Activated CD4-positive, alpha-beta memory T cell treated with anti-CD3 and anti-CD28 coated beads, Interleukin-2, amount 10 ng/mL, durations not matched to agents 7 days and 5 days (primary cell): ENCODE measurements at places on chromosomes 7 and 10. TPM values are rescaled to one million over a fixed set of nuclear protein-coding genes. Genes with fewer than 3 reads are reported as not detected.

DNA sequence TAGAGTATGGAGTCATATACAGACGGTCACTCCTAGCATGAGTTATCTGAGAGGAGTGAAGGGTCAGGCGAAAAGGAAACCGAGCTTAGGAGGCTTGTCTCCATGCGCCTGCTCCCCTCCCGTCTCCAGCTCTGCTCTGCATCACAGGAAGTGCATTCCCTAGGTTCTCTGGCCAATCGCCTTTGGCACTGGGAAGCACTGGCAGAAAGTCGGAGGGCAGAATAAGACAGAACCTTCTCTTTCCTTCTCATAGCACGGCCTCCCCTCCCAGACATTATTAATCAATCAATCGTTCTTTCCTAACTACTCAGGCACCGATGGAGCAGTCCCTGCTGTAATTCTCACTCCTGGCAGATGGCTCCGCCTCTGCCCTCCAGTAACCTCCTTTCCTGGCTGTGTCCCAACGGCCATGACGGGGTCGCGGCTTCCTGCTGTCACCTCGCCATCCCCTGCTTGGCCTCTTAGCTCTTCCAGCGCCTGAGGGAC is 177.1 kb downstream of the FRMD4A start:
- DNase-seq, result no peak
- peaks cover 9% of the 10 kb centered on the region for H3K27me3 ChIP-seq
- H3K27ac ChIP-seq, result no peak overlapping the region
- H3K36me3 ChIP-seq, result no peaks in the 10 kb centered on the region
- no peaks in the 10 kb centered on the region for H3K4me1 ChIP-seq
- H3K4me3 ChIP-seq, result no peak overlapping the region

Gene STOX1
- 0.60 TPM for total RNA-seq

Gene DOCK1
- 0.13 TPM for total RNA-seq

DNA sequence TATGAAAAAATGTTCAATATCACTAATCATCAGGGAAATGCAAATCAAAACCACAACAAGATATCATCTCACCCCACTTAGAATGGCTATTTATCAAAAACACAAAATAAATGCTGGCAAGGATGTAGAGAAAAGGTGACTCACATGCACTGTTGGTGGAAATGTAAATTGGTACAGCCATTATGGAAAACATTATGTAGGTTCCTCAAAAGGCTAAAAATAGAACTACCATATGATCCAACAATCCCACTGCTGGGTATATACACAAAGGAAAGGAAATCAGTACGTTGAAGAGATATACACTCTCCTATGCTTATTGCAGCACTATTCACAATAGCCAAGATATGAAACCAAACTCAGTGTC is 50.2 kb downstream of the CDK1 start:
- H3K4me3 ChIP-seq, result no peak overlapping the region
- no peaks in the 10 kb centered on the region for H3K36me3 ChIP-seq
- H3K27ac ChIP-seq, result no peak overlapping the region

Gene ZNF804B
- total RNA-seq, result not detected

Gene PNLIP
- total RNA-seq, result not detected

Gene LZTS2
- total RNA-seq, result 18.5 TPM

GRCh38 chr10:128709686-128710085 is 583.5 kb upstream of the MKI67 start:
- DNase-seq, result no peak
- no peaks in the 10 kb centered on the region for H3K4me1 ChIP-seq
- no peak overlapping the region for H3K4me3 ChIP-seq
- no peak overlapping the region for H3K27ac ChIP-seq

GRCh38 chr7:32564542-32564941 is 69.3 kb downstream of the AVL9 start:
- peaks cover 34% of the 10 kb centered on the region for H3K36me3 ChIP-seq
- DNase-seq, result no peak
- H3K27me3 ChIP-seq, result no peaks in the 10 kb centered on the region
- H3K4me3 ChIP-seq, result no peak overlapping the region

Gene TAS2R3
- total RNA-seq, result 0.73 TPM

- H3K4me1 ChIP-seq, result no peaks in the 10 kb centered on the region
- H3K27ac ChIP-seq, result no peak overlapping the region
- no peak overlapping the region for H3K4me3 ChIP-seq
- no peak for DNase-seq
- no peaks in the 10 kb centered on the region for H3K27me3 ChIP-seq
Measured at GRCh38 chr10:129394518-129395328, 72.3 kb upstream of the MGMT start.

Gene PLEKHS1
- not detected for total RNA-seq

DNA sequence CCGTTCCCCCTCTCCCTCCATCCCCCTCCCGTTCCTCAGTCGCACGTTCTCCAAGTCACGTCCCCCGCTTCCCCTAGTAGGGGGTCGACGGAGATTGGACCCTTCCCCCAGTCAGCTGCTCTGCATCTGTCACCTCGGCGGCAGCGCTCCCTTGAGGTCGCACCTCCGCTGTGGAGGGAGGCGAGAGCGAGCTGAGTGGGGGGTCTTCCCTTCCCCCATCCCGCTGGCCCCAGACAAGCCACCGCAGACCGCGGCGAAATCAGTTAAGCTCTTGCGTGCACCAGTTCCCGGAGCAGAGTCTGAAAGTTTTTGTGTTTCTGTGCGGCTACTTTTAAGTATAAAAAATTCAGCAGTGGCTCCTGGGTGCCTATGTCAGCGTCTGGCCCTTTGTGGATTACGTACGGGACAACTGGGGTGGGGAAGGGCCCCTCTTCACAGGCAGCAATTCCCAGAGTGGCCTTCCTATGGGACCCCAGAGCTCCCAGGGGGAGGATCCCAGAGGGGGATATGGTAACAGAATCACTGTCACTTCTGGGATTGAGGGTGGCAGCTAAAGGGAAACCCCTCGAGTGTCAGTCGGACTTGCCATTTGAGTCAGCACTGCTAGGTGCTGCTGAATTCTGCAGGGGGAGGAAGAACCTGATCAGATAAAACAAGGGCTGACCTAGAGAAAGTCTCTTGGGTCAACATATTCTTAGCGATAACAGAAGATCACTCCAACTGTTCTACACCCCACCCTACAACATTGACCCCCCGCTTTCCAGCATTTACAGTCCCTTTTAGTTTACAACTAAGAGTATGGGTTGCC is 12.5 kb upstream of the DDIT4 start:
- DNase-seq, result peak; percentile 82
- peak overlapping the region; percentile 79 for H3K4me3 ChIP-seq
- no peaks in the 10 kb centered on the region for H3K36me3 ChIP-seq
- no peaks in the 10 kb centered on the region for H3K27me3 ChIP-seq
- H3K27ac ChIP-seq, result peak overlapping the region; percentile 98

DNA sequence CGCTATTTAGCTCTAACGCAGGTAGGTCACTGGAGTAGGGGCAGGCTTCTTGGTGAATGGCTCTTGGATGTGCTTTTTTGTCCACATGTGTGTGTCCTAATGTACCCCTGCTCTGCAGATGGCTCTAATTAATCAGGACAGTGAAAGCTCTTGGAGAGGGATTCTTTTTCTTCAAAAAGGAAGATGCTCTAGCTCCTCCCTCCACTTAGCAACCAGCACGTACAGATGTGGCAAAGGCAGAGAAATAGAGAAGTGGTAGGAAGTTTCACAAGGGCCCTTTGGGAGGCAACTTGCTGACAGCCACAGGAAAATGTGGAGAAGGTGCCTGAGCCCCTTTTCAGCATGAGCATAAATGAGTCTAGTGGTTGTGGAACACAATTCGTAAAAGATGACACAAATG is 221.7 kb downstream of the PLXNA4 start:
- no peaks in the 10 kb centered on the region for H3K4me1 ChIP-seq
- H3K27me3 ChIP-seq, result peaks cover 26% of the 10 kb centered on the region
- H3K27ac ChIP-seq, result no peak overlapping the region
- no peak overlapping the region for H3K4me3 ChIP-seq
- H3K36me3 ChIP-seq, result no peaks in the 10 kb centered on the region
- DNase-seq, result no peak

Gene NEUROG3
- not detected for total RNA-seq

Gene SOSTDC1
- total RNA-seq, result not detected

DNA sequence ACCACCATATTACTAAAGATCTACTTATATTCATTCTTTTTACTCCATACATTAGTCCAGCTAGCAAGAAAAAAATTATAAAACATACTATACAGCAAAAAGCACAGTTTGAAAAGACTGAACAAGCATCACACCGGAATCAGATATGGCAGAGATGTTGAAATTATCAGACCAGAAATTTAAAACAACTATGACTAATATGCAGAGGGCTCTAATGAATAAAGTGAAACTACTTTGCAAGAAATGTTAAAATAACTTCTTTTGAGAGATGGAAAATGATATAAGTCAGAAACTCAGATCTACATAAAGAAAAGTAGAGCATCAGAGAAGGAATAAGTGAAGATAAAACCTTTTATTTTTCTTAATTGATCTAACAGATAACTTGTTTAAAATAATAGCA is 50.9 kb downstream of the SGCE start:
- H3K4me3 ChIP-seq, result no peak overlapping the region
- no peaks in the 10 kb centered on the region for H3K36me3 ChIP-seq
- no peaks in the 10 kb centered on the region for H3K4me1 ChIP-seq
- no peak overlapping the region for H3K27ac ChIP-seq
- DNase-seq, result no peak
- peaks cover 5% of the 10 kb centered on the region for H3K27me3 ChIP-seq

DNA sequence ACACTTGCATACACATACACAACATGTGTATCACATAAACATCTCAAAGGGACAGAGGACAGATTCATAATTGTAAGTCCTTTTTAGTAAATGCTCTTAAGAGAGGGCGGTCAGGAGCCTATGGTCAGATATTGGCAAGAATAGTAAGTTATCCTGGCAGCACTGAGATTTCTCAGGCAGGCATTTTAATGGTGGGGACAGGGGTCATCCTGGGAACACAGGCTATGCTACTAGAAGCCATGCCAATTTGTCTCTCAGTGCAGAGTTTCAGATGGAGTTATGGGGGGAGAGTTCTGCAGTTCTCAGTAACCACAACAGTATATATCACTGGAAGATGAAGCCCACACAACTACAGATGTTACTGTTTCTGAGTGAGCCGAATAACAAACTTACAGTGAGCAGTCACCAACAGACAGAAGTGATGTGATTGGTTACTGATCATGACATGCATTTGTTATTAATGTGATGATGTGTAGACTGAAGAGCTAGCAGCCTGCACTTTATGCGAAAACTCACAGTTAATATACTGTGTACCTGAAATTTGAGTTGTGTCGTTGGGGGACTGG is 16.4 kb downstream of the ZNF487 start:
- H3K27ac ChIP-seq, result peak overlapping the region; percentile 95
- H3K36me3 ChIP-seq, result peaks cover 17% of the 10 kb centered on the region
- no peaks in the 10 kb centered on the region for H3K27me3 ChIP-seq
- H3K4me1 ChIP-seq, result peaks cover 52% of the 10 kb centered on the region

Gene NUPR2
- total RNA-seq, result not detected

DNA sequence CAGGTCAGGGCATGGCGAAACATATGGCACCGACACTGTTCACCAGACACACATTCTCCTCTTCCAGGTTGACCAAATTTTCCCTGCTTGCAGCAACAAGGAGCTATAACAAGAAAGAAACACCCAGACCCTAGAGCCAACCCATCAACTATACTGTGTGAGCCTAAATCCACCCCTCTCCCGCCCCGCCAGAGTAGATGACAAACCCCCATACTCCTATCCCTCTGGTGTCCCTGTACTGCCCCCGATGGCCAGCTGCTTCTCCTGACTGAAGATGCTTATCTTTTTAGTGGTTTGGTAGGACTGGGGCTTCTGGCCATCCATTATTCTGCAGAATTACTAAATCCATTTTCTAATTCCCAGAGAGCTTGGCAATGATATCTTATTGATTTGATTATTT is 70.1 kb upstream of the EEPD1 start:
- H3K36me3 ChIP-seq, result no peaks in the 10 kb centered on the region
- H3K27me3 ChIP-seq, result no peaks in the 10 kb centered on the region
- H3K27ac ChIP-seq, result no peak overlapping the region
- DNase-seq, result no peak
- no peak overlapping the region for H3K4me3 ChIP-seq

Gene SPDYE9
- total RNA-seq, result not detected

DNA sequence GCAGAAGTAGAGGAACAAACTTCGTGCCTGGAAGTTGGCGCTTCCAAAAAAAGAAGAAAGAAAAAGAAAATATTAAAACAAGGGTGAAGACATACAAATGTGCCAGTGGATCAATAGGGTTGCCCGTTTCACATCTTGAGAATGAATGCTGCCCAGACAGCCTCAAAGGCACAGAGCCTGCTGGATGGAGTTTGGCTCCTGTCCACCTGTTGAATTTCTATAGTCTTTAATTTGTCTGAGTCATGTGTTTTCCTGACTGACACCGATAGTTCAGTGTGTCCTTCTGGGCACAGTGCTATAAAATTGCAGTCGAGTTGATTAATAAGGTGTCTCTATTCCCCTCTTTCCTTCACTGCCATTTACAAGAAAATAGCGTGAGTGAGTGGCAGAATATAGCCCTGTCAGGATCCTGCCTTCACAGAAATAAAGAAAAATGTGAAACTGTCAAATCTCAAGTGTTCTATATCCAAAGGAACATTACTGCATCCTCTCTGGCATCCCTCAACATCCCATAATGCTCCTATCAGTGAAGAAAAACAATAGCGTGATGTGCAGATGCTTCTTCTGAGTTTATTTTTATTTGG is 471.3 kb upstream of the AUTS2 start:
- DNase-seq, result no peak
- H3K4me1 ChIP-seq, result no peaks in the 10 kb centered on the region
- no peaks in the 10 kb centered on the region for H3K36me3 ChIP-seq
- H3K27ac ChIP-seq, result no peak overlapping the region
- no peaks in the 10 kb centered on the region for H3K27me3 ChIP-seq
- H3K4me3 ChIP-seq, result no peak overlapping the region

GRCh38 chr7:79268730-79269129 is 184.7 kb downstream of the MAGI2 start:
- no peak overlapping the region for H3K4me3 ChIP-seq
- no peaks in the 10 kb centered on the region for H3K36me3 ChIP-seq
- H3K27me3 ChIP-seq, result no peaks in the 10 kb centered on the region
- DNase-seq, result no peak
- H3K27ac ChIP-seq, result no peak overlapping the region

Gene PROSER2
- 0.28 TPM for total RNA-seq

Gene SPDYE6
- 0.13 TPM for total RNA-seq

Gene RTKN2
- 6.6 TPM for total RNA-seq

Gene CYP2C19
- total RNA-seq, result 0.13 TPM

GRCh38 chr10:104582602-104582951 is 58.5 kb upstream of the SORCS3 start:
- no peak overlapping the region for H3K4me3 ChIP-seq
- DNase-seq, result no peak
- peaks cover 2% of the 10 kb centered on the region for H3K4me1 ChIP-seq
- no peaks in the 10 kb centered on the region for H3K36me3 ChIP-seq
- H3K27ac ChIP-seq, result no peak overlapping the region
- peaks cover 13% of the 10 kb centered on the region for H3K27me3 ChIP-seq
